ENCODE measurements at places on chromosomes 11 and 22.

- no peak for DNase-seq
These were observed 18.3 kb upstream of the OR5M8 start for GRCh38 chr11:56509439-56509838.

DNA sequence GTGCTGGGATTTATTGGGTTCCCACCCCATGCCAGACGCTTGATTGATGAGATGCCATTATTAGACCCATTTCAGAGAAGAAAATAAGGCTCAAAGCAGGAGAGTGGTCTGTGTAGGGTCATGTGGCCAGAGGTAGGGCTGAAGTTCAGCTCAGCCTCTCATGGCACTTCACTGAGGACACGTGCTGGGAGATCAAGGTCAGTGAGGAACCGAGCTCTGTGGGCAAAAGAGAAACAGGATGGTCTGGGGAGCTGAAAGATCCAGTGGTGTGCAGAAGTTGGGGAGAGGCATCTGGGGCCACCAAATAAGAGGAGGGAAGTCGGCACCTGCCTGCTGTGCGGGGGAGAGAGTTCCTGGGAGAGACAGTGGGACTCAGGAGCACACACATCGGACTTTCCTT is 19.6 kb downstream of the RHOD start:
- DNase-seq, result no peak

GRCh38 chr11:88709567-88709966 is 356.2 kb downstream of the GRM5 start:
- DNase-seq, result no peak

DNA sequence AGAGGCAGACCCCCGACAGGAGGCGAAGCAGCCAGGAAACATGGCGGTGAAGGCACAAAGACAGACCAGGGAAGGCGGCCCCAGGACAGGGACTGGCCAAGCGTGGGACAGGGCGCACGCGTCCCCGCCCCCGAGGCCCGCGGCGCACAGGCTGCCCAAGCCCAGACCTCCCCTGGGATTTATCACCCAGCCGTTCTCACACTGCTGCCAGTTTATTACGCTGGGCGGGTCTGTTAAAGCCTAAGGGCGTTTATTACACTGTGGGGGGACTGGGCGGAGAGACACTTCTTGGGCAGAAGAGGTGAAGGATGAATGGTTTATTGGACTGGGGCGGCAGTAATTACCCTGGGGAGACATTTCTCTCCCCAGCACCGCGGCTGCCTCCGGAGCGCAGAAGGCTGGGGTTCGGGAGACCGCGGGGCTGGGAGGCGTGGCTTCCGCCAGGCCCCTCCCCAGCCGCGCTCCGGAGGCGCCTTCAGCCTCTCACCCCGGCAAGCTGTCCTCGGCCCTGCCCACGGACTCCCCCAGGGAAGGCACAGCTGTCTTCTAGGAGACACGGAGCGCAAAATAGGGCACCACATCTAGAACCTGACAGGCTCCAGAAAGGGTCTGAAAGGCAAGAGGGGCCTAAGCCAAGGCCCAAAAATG is 47.1 kb downstream of the SLC22A12 start:
- peak; percentile 44 for DNase-seq

DNA sequence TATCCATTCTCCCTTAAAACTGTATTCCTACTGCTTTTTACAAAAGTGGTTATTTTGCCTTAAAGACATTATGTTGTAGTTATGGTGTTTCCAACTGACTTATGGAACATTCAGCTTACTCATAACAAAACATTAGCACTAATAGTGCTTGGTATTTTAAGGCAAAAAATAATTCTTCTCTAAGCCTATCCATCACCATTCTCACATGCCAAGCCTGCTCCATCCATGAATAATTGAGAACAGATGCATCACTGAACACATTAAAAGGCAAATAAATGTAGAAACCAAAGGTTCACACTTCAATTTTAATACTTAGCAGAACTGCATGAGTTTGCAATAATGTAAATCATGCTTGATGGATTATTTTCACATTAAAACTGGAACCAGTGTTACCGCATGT is 42.3 kb upstream of the DDI1 start:
- DNase-seq, result peak; percentile 39

- no peak for DNase-seq
These were observed 4.8 kb upstream of the PIM3 start for GRCh38 chr22:49955581-49956417.

DNA sequence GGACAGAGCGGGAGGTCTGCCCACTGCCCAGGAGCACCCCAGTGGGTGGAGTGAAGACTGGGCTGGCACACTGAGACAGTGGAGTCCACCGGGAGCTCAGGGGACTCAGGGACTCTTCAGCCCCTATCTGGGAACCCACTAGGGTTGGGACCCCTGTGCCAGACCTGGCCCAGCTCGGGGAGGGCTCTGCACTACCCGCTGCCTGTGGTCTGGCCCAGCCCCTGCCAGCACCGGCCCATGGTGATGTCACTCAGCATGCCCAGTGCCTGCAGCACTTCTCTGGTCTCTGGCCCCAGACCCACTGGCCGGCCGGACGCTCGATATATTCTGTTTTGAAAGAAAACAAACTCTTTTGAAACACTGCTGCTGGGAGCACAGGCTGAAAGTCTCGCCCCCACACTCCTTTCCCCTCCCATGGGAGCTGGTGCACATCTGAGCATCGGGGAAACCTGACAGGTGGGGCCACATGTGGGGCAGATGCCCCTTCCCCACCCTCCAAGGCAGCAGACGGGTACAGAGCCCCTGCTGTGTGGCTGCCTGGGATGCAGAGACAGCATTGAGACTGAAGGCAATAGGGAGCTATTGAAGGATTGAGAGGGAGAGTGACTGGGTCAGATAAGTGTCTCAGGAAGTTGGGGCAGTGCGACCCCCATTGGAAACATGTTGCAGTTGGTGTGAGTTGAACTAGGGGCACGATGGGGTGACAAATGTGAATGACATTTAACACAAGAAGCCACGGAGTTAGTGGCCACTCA is 62.9 kb downstream of the MYEOV start:
- DNase-seq, result no peak

- DNase-seq, result peak; percentile 11
These were observed 90.4 kb upstream of the PDGFD start for GRCh38 chr11:104254347-104254746.

DNA sequence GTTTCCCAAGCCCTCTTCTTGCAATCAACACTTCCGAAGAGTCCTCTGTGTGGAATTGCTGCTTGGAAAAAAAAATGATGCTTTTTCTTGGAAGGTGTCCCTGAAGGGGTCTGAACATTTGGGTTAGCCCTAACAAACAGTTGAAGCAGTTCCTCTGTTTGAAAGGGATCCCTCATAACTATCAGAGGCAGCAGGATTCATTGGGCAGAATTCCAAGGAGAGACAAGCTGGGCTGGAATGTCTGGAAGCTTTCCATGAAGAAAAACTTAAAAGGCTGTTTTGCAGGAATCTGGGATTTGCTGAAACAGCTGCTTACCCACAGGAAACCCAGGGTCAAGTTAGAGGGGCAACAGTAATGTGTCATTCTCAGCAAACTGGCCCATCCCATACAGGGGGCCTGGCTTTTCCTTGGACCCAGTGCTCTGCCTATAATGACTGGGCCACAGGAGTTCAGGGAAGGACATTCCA is 3.1 kb downstream of the CSNK2A3 start:
- DNase-seq, result peak; percentile 78

DNA sequence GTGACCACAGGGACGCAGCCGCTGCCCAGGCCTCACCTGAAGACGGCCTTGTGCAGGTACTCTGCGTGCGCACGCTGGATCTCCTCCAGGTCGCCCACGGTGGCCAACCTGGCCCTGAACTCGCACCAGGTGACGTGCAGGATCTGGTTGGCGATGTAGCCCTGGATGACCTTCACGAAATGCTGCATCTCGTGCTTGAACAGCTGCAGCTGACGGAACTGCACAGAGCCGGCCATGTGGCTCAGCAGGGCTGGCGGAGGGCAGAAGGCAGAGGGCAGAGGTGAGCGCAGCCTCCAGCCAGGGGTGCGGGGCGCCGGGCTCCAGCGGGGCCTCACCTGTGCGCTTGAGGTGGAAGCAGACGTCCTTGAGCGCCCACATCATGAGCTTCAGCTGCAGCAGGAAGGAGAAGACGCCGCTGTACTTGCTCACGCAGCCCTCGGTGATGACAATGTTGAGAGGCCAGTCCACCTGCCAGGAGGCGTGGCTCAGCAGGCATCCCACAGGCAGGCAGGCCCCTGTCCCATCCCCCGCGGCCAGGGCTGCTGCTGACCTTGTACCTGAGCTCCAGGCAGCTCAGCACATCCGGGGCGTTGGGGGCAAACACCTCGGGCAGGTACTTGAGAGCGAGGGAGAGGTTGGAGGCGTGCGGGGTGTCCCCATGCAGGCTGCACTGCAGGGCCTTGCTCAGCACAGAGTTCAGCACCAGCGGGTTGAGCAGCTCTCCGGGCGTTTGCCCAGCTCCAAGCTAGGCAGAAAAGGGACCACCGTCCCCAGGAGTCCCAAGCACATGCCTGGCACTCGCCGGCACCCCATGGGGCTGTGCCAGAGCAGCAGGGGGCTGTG is 17.6 kb downstream of the SELENOO start:
- no peak for DNase-seq

DNA sequence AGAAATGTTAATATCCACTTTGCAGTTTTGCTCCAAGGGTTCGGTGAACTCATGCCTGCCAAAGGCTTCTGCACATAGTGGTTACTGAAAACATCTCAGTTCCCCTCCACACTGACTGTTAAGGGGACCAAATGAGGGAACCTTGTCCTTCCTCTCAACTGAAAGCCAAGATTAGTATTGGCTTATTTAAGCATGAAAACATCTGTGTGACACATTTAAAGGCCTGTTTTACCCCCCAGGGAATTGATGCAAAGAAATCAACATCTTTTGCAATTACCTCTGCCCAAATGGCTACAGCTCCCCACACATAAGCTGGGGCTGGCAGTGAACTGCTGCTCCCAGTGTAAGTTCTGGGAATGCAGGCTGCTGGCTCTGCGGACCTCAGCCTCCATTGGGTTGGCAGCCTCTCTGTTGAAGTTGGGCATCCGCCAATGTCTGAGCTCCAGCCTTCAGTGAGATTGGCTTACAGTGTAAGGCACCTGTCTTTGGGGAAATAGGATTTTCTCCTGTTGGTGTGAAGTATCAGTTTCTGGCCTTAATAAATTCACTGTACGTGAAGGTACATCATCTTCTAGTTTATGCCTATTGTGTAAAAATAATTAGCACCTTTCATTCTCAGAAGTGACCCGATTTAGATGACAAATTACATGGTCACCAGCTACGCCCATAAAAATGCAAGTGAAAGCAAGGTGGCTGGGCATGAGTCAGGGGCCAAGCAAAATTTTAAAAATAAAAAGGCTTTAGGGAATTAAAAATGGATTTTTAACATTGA is 213.4 kb upstream of the SYN3 start:
- DNase-seq, result peak; percentile 51

DNA sequence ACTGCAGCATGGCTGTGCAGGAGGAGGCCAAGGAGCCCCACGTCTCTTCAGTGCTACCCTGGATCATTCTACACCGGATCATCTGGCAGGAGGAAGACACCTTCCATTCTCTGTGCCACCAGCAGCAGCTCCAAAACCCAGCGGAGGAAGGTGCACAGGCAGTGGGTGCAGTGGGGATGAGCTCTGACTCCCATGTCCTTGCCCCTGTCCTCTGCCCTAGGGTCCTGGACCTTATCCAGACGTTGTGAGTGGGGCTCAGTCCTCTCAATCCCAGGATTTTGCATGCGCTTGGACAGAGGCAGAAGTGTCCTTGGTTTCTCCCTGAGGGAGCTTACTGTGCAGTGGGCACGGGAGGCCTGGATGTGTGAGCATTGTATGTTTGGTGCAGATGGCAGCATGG is 61.3 kb downstream of the CABIN1 start:
- no peak for DNase-seq

GRCh38 chr11:120858740-120859139 is 165.2 kb upstream of the TBCEL start:
- DNase-seq, result no peak

GRCh38 chr11:73360743-73361369 is 15.3 kb upstream of the RELT start:
- DNase-seq, result no peak

DNA sequence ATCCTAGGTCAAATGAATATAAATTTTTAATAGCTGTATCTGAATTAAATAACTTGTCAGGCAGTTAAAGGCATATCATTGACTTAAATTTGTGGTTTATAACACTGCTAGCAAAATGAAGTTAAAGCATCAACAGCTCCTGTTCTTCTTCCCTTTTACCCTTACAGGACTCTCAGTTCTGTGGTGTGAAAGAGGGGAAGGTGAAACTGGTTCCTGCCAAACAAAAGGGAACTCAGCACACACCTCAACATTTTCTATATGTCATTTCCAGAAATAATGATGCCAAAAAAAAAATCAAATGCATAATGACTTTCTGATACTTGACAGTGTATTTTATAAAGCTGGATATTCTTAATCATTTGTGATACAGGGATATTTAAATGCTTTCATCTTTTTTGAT is 21.2 kb downstream of the ARL14EP start:
- DNase-seq, result no peak

DNA sequence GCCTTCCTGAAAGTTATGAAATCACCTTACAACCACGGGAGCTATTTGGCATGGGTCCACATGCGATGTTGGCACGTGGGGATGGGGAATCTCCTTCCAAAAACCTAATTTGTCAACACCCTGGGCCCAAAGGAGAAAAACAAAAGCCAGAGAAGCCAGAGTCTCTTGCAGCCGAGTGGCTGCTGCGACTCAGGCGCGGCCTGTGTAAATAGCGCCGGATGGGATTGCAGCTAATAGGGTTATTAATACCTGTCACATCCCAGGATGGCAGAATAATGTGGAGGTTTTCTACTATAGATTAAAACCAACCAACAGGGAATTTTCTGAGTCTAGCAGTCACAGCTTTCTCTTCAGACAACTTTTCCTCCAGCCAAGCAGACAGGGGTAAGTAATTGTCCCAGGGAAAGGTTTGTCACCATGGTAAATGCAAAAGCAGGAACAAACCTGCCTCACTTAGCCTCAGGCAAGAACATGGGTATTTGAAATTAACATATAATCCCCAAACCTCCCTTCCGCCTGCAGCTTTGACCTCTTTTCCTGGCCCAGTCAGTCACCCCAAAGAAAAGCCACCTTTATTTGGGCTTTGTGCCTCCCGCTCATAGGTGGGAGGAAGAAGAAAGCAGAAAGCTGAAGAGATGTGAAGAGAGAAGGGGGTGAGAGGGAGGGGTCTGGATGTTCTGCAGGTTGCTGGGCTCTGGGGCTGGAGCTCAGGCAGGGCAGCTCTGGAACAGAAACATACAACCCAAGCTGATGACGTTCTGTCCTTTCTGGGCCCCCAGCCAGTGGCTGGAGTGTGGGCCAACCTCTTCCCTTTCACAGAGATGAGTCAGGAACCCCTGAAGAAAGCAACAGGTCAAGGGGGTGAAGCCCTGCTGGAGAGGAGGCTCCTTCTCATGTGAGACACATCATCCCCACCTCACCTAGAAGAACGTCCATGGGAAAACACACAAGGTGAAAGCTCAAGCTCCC is 376.5 kb downstream of the NXPE2 start:
- DNase-seq, result no peak

- DNase-seq, result peak; percentile 68
These were observed 787 bp downstream of the LRRC10B start for GRCh38 chr11:61509043-61510029.
